B cell (primary cell): ENCODE measurements at places on chromosomes 2 and 18. TPM values are rescaled to one million over a fixed set of nuclear protein-coding genes. Genes with fewer than 3 reads are reported as not detected.
A peak's percentile ranks its signal among the peaks of the same experiment; 100 is the strongest.

GRCh38 chr2:49935449-49935848 is 781.1 kb upstream of the FSHR start:
- DNase-seq, result no peak

- DNase-seq, result no peak
These were observed 181.1 kb upstream of the ARL4C start for GRCh38 chr2:234677758-234678538.

DNA sequence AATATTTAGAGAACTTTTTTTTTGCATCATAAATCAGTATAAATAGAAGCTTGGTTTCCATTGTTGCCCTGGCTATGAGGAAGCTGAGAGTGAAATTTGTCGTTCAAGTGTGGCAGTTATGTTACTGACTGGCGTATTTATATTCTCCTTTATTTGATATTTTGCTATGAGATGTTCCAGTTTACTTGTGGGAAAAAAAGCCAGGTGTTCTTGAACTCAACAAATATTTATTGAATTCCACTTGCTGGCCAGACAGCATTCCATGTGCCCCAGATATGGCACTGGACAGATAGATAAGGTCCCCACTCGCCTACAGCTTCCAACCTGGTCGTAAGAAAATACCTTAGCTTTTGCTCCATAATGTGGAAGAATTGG is 44.7 kb downstream of the NEDD4L start:
- DNase-seq, result no peak

VAMP8 gene
- total RNA-seq, result 73.1 and 73.8 TPM in 2 replicates

DNA sequence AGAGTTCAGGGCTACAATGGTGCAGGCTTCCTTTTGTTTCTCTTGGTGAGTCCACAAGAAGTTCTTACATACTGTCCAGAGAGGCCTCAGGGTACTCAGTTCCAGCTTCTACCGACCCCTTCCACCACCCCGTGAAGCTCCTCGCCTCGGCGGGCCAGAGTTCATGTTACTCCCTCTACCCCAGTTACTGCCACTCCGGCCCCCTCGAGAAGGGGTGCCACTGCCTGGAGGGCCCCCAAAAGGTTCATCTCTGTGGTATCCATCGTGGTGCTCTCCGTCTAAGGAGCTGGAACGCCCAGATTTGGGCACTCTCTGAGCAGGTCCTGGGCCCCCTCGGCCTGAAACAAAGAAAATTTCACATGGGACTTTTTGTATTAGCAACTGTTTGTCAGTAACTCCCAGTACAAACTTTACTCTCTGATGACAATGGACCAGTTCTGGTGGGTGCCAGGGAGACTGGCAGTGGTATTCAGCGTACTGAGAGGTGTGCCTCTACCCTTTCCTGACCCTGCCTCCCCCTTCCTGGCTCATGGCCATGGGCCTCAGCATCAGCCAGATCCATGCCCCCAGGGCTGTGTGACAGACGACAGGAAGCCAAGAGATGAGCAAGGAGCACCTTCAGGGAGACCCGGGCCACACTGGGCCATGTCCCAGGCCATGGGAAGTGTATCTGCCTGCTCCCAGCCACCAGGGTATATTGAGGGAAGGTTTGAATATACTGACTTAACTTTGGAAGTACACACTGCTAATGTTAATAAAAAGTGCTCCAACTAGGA is 5.1 kb downstream of the SFT2D3 start:
- no peak for DNase-seq

RAB6C gene
- not detected in 2 replicates for total RNA-seq

CNTNAP5 gene
- total RNA-seq, result not detected in 2 replicates

- no peak for DNase-seq
These were observed 233.4 kb downstream of the NAPG start for GRCh38 chr18:10759241-10759640.

DNA sequence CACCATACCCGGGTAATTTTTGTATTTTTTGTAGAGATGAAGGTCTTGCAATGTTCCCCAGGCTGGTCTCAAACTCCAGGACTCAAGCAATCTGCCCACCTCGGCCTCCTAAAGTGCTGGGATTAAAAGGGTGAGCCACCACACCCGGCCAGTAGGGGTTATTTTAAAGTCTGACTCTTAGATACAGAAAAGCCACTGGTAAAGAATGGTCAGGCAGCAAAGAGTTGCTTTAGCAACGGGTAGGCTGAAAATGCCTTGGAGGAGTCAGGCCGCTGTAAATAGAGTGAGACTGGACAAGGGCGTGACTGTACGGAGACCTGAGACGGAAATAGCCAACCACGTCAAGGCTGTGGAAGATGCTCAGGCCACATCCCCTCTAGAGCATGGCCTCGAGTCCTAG is 54.2 kb downstream of the ACKR3 start:
- no peak for DNase-seq

GRCh38 chr2:146037334-146037870 is 1517.5 kb upstream of the ZEB2 start:
- DNase-seq, result no peak

NAB1 gene
- 24.9 and 31.9 TPM in 2 replicates for total RNA-seq

BMP10 gene
- total RNA-seq, result not detected in 2 replicates

DNA sequence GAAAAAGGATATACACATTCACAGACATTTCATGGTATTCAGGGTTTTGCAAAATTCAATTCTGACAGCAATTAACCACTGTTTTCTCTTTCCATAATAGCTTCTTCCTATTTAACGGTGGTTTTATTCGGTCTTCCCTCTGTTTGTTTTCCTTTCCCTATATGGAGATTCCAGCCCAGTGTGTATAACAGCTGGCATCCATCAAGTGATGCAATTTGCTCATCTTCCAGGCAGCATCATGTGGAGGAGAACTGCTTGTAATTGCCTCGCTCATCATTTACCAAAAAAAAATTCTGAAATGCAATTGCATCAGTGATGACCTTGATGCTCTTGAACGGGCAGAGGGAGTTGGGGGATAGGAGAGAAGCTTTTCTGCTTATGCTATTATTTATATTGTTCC is 165.9 kb upstream of the PGAP1 start:
- no peak for DNase-seq

GRCh38 chr2:149330127-149331022 is at the start of gene LYPD6:
LYPD6 (plus strand) TSS chr2:149330587; CDS start chr2:149437709, 107,122 bp downstream.
- peak; percentile 13 for DNase-seq

DNA sequence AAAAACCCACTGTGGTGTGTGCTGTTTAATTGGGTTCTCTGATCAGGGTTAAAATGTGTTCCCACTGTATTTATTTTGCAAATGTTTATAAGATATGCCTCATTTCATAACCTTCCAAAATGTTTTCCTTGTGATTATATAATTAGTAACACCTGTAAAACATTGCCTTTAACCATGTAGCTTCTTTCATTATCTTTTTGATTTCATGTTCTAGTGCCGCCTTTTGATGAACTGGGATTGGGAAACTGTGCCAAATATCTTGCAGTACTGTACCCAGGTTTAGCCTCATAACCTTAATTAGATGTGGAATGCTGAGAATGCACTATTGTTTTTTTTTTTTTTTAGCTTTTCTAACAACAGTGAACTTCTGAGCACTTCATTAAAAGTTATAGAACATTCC is 96.9 kb downstream of the TANC1 start:
- DNase-seq, result no peak

DNA sequence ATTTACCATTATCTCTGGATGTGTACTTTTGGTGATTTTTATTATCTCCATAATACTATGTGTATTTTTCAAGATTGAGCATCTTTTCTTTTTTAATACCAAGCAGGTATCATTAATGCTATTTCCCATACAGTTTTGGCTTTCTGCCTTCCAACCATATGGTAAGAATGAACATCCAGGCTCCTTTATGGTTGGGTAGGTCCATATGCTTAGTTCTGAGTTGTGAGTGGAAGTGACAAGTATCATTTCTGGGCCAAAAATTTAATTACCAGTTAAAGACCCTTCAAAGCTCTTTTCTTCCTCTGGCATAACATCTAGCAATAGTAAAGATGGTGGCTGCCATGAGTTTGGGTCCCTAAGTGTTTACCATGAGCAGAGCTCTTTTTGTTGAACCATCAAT is 4.3 kb upstream of the RBM43 start:
- DNase-seq, result no peak

FAM237A gene
- total RNA-seq, result not detected in 2 replicates

ELOA2 gene
- total RNA-seq, result not detected in 2 replicates

DNA sequence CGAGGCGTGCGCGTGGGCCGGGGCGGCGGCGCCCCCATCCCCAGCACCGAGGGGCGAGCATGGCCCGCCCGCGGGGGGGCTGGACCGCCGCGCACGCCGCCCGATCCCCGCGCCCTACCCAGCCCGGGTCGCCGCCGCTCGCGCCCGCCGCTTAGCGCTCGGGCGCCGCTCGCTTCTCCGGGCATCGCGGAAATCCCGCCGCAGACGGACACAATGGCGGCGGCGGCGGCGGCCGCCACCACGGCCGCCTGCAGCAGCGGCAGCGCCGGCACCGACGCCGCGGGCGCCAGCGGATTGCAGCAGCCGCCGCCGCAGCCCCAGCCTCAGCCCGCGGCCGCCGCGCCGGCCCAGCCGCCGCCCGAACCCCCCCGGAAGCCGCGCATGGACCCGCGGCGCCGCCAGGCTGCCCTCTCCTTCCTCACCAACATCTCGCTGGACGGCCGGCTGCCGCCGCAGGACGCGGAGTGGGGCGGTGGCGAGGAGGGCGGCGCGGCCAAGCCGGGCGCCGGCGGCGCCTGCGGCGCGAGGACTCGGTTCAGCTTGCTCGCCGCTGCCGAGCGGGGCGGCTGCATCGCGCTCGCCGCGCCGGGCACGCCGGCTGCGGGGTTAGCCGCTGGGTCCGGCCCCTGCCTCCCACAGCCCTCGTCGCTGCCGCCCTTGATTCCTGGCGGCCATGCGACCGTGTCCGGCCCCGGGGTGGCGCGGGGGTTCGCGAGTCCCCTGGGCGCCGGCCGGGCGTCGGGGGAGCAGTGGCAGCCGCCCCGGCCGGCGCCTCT is 453 bp downstream of the CABLES1 start:
- DNase-seq, result peak; percentile 72

GRCh38 chr18:3456686-3457069 is 6.7 kb downstream of the TGIF1 start:
- DNase-seq, result no peak

- no peak for DNase-seq
These were observed 2108.8 kb upstream of the PIK3C3 start for GRCh38 chr18:39846265-39846664.

DNA sequence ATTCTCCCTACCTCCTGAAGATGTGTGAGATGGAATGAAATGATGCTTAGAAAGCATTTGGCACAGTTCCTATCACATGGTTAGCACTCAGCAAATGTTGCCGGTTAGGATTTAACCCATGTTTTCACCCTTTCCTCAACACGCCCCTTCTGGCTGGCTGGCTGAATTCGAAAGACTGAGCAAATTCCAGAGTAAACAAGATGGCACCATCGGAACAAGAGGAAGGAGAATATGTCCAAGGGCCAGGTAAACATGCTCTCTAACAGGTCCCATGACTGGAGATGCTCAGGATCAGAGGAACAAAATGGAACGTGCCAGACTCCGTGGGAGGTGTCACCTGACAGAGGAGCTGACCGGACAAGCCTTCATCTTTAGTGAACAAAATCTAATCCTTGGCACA is 145.6 kb downstream of the ANKRD44 start:
- DNase-seq, result no peak

DNA sequence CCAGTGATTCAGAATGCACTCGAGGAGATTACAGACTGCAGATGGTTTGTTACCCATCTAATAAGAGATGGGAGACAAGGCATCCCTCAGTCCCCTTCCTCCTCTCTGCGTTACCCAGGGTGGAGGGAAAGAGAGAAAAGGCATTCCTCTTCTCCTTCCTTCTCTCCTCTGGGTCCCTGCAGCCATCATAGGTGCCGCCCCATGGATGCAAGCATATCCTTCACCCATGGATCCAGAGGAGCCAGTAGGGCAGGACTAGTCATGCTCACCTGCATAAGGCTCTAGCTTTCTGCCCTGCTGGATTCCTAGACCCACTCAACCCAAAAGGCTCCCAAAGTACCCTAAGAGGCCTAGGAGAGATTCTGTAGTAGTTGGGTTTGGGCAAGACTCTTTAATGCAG is 20.4 kb downstream of the CMPK2 start:
- DNase-seq, result peak; percentile 30

GRCh38 chr18:75473316-75473715 is 45.8 kb upstream of the SMIM21 start:
- no peak for DNase-seq

DNA sequence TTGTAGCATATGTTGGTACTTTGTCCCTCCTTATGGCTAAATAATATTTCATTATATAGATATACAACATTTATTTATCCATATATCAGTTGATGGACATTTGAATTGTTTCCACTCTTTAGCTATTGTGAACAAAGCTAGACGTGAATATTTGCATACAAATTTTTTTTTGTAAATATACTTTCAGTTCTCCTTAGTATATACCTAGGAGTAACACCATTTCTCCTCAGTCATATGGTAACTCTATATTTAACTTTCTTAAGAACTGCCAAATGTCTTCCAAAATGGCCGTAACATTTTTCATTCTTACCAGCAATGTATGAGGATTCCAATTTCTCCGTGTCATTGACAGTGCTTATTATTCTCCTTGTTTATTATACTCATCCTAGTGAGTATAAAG is 74.5 kb downstream of the TMEM185B start:
- no peak for DNase-seq

- peak; percentile 69 for DNase-seq
These were observed 7.8 kb downstream of the MTHFD2 start for GRCh38 chr2:74206180-74206688.

CCDC121 gene
- 1.3 and 2.2 TPM in 2 replicates for total RNA-seq

CD226 gene
- total RNA-seq, result 2.5 and 2.6 TPM in 2 replicates

DNA sequence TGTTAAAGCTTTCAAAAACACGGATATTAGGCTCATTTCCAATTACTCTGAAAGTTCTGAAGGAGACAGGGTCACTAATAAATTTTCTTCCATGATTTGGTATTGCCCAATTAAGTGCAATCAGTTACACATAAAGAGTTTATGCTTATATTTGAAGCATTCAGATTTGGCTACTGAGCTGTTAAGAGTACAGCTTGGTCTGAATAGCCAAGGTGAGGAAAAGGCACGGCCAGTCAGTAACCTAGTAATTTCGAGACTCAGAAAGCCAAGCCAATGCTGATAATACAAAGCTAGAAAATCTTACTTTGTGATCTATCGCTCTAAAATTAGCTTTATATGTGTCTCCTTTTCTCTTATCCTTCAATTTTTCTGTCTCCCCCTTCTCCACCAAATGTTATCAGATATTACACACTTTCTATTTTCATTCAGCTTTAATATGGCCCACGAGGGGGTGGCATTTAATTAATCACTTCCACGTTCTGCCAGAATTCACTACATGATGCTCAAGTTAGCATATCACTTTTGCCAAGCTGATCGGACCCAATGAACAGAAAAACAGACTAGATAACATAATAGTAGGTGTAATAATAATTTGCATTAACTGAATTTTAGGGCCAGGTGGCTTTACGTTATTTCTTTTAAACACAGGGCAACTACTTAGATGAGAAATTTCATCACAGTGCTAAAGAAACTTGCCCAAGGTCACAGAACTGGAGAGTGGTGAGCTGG is 138.4 kb downstream of the TCF4 start:
- no peak for DNase-seq

- no peak for DNase-seq
These were observed 450.9 kb upstream of the MYT1L start for GRCh38 chr2:2782007-2782406.
